Progenitor cell of endocrine pancreas (in vitro differentiated cells): ENCODE measurements at places on chromosomes 7 and 10. TPM values are rescaled to one million over a fixed set of nuclear protein-coding genes. Genes with fewer than 3 reads are reported as not detected.

Gene FBXL13
- 9.1 and 9.2 TPM in 2 replicates for total RNA-seq

Gene KBTBD2
- total RNA-seq = 47.5 and 48.1 TPM in 2 replicates

Gene TBX20
- not detected in 2 replicates for total RNA-seq

Gene MCM10
- 20.2 and 21.4 TPM in 2 replicates for total RNA-seq

Gene WIPF3
- total RNA-seq = 8.9 and 9.5 TPM in 2 replicates

Gene ZNF488
- 1.0 and 1.4 TPM in 2 replicates for total RNA-seq

Gene VTI1A
- 39.4 and 41.0 TPM in 2 replicates for total RNA-seq

Gene C10orf90
- not detected in 2 replicates for total RNA-seq

Gene LRGUK
- total RNA-seq = 2.6 and 2.9 TPM in 2 replicates

Gene DEPP1
- total RNA-seq = 13.9 and 16.6 TPM in 2 replicates

Gene SUN3
- not detected in 2 replicates for total RNA-seq

Gene OAT
- total RNA-seq = 35.0 and 37.1 TPM in 2 replicates

Gene ANKRD7
- total RNA-seq = not detected in 2 replicates

Gene COL1A2
- total RNA-seq = 14.8 and 26.2 TPM in 2 replicates

Gene PWWP2B
- total RNA-seq = 23.2 and 24.3 TPM in 2 replicates

Gene GIMAP8
- not detected in 2 replicates for total RNA-seq

Gene SVOPL
- 1.4 TPM in 2 replicates for total RNA-seq

Gene ECHDC3
- total RNA-seq = 2.3 and 2.4 TPM in 2 replicates

Gene DOCK4
- 28.8 and 33.8 TPM in 2 replicates for total RNA-seq

Gene ANKRD22
- total RNA-seq = 0.18 TPM in 1 of 2 replicates, not detected in the other

Gene FLNC
- total RNA-seq = 6.9 and 11.7 TPM in 2 replicates

Gene ENTPD7
- total RNA-seq = 29.1 and 31.2 TPM in 2 replicates

Gene GCK
- 4.9 and 5.9 TPM in 2 replicates for total RNA-seq

Gene OR9A2
- total RNA-seq = not detected in 2 replicates

Gene C7orf57
- total RNA-seq = not detected in 2 replicates

Gene IGFBP1
- total RNA-seq = 0.24 TPM in 1 of 2 replicates, not detected in the other

Gene PCDH15
- 0.14 and 1.1 TPM in 2 replicates for total RNA-seq

Gene PAPOLB
- total RNA-seq = 0.07 and 0.10 TPM in 2 replicates

Gene MYO1G
- 0.53 and 0.67 TPM in 2 replicates for total RNA-seq

Gene ARHGEF35
- 17.3 and 19.5 TPM in 2 replicates for total RNA-seq

Gene KIAA1549
- 43.1 and 45.8 TPM in 2 replicates for total RNA-seq

Gene TMEM176B
- total RNA-seq = 8.9 TPM in 2 replicates
